Activated T-cell treated with anti-CD3 and anti-CD28 coated beads, Interleukin-2, amount 50 U/mL, for 24 hours (primary cell): ENCODE measurements at places on chromosomes 6 and 20.

- DNase-seq, result no peak
- no peaks in the 10 kb centered on the region for H3K4me1 ChIP-seq
- no peak overlapping the region for H3K27ac ChIP-seq
- H3K27me3 ChIP-seq, result no peaks in the 10 kb centered on the region
Observed at GRCh38 chr6:57469072-57469471, 151.6 kb downstream of the PRIM2 start.

DNA sequence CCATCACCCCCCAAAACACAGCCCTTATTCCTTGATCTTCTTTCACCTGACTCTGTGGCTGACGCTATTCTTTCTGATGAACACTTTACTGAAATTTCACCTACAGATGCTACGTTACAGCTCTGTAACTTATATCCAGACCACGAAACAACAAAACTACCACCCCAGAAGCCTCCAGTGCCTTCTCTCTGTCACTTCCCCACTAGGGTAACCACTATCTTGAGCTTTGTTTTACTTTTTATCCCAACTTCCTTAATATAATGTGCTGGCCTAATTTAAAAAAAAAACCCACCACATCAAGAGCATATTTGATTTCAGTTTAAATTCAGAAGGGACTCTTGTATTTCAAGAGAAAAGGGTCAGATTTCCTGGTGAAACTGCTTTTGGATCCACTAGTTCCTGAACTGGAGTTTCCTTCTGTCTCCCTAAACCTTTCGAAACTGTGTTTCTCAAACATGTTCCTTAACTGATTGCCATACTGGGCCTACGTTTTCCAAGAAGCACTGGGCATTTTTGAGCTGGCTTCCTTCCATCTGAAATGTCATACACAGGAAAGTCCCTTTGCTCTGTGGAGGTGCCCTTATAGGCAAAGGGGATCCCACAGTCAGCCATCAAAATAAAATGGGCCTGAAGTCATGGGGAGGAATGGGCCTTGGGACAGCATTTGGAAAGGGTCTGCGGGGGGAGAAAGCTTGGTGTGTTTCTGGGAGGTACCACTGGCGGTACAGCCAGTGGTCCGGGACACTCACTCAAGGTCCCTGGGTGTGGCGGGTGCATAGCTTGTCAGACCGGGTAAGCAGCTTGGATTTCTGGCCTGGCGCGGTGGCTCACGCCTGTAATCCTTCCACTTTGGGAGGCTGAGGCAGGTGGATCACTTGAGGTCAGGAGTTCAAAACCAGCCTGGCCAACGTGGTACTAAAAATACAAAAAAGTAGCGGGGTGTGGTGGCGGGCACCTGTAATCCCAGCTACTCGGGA lies 25.8 kb upstream of the RTF2 start:
- peaks cover 10% of the 10 kb centered on the region for H3K36me3 ChIP-seq
- H3K27me3 ChIP-seq, result no peaks in the 10 kb centered on the region
- H3K27ac ChIP-seq, result peak overlapping the region; percentile 76
- H3K4me1 ChIP-seq, result peaks cover 41% of the 10 kb centered on the region
- peak; percentile 21 for DNase-seq
- no peak overlapping the region for H3K4me3 ChIP-seq

DNA sequence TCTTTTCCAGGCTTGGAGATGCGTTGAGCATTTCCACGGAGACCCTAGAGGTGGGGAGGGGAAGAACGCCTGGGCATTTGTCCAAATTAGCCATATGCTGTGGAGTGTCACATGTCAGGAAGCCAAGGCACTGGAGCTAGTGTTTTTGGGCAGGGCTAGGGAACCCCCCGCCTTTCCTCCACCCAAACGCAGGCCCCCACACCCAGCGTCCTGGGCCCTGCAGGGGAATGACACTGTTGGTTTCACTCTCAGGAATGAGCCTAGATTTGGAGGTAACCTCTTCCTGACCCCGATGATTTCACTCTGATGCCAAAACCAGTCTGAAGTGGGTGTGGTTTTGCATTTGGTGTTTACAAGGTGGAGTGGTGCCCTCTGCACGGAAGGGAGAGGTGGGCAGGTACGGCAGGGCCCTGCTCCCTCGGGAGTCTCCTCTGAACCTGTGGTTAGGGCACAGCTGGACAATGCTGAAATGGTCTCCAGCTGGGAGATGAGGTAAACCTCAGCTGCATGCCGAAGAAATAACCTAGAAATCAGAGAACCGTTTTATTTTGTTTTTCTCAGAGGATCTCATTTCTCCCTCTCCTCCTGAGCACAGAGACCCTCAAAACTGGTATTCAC lies 29.5 kb downstream of the MTHFD1L start:
- H3K4me3 ChIP-seq, result no peak overlapping the region
- peak overlapping the region; percentile 73 for H3K27ac ChIP-seq
- peak; percentile 46 for DNase-seq
- H3K4me1 ChIP-seq, result peaks cover 31% of the 10 kb centered on the region
- no peaks in the 10 kb centered on the region for H3K27me3 ChIP-seq
- H3K36me3 ChIP-seq, result peaks cover 94% of the 10 kb centered on the region

GRCh38 chr20:62578294-62578897 lies 63.9 kb upstream of the SLCO4A1 start:
- no peaks in the 10 kb centered on the region for H3K4me1 ChIP-seq
- peaks cover 82% of the 10 kb centered on the region for H3K27me3 ChIP-seq
- no peaks in the 10 kb centered on the region for H3K36me3 ChIP-seq
- no peak overlapping the region for H3K4me3 ChIP-seq

DNA sequence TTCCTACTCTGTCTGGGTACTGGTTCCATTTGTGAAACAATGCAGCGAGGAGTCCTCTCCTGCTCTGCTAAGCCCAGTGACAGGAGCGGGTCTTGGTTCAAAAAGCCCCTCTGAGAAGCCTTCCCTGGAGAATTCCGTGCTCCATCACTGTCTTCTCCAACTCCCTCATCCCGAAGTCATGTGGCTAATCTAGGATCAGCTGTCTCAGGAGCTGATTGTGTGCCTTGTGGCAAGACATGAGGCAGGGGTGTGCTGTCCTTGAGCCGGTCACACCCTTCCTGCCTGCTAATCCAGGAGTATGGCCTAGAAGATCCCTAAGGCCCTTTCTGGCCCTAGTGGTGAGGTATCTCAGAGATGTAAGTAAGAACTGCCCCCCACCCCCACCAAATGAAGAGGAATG lies 72.0 kb downstream of the EFCAB8 start:
- no peak overlapping the region for H3K27ac ChIP-seq
- DNase-seq, result no peak
- H3K36me3 ChIP-seq, result no peaks in the 10 kb centered on the region

DNA sequence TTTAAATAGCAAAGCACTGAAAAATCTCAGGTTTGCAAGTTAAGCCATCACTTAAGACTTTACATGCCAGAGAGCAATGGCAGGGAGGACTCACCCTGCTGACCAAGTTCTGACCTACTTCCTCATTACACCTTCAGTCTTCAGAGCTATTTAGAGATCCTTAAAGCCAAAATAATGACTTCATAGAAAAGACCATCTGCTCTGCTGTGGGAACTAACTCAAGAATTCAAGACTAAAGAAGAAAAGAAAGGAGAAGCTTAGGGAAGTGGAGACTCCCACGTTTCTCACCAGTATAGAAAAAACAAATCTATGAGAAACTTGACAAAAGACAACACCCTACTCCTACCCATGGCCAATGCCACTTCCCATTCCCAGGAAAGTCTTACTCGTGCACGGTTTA lies 28.6 kb downstream of the XPO5 start:
- H3K4me3 ChIP-seq, result no peak overlapping the region
- no peak for DNase-seq
- H3K27ac ChIP-seq, result peak overlapping the region; percentile 13
- H3K27me3 ChIP-seq, result no peaks in the 10 kb centered on the region

GRCh38 chr6:54248319-54248718 lies 59.9 kb upstream of the TINAG start:
- DNase-seq, result no peak
- H3K36me3 ChIP-seq, result no peaks in the 10 kb centered on the region
- no peaks in the 10 kb centered on the region for H3K27me3 ChIP-seq

GRCh38 chr6:40626886-40627285 lies 39.7 kb upstream of the LRFN2 start:
- H3K27me3 ChIP-seq, result peaks cover 6% of the 10 kb centered on the region
- no peaks in the 10 kb centered on the region for H3K36me3 ChIP-seq
- no peaks in the 10 kb centered on the region for H3K4me1 ChIP-seq
- DNase-seq, result no peak
- H3K27ac ChIP-seq, result no peak overlapping the region

- H3K4me3 ChIP-seq, result no peak within 1 kb of the TSS
- peaks cover 44% of the 10 kb centered on the region for H3K27me3 ChIP-seq
- no peak within 1 kb of the TSS for H3K27ac ChIP-seq
- H3K4me1 ChIP-seq, result peaks cover 6% of the 10 kb centered on the region
Observed at GRCh38 chr20:6053776-6054688, at the start of gene LRRN4. Gene LRRN4 (minus strand): TSS chr20:6054060. CDS start chr20:6052799, 1,261 bp downstream.

GRCh38 chr6:3699231-3699630 lies 52.3 kb downstream of the PXDC1 start:
- H3K36me3 ChIP-seq, result no peaks in the 10 kb centered on the region
- peaks cover 18% of the 10 kb centered on the region for H3K27me3 ChIP-seq
- DNase-seq, result no peak
- no peak overlapping the region for H3K4me3 ChIP-seq
- H3K27ac ChIP-seq, result no peak overlapping the region

- no peak within 1 kb of the TSS for H3K27ac ChIP-seq
- H3K4me1 ChIP-seq, result peaks cover 9% of the 10 kb centered on the region
- H3K36me3 ChIP-seq, result no peaks in the 10 kb centered on the region
- peaks cover 51% of the 10 kb centered on the region for H3K27me3 ChIP-seq
Observed at GRCh38 chr6:83511901-83512681, at the start of gene PRSS35. Gene PRSS35 (plus strand): TSS chr6:83512534. CDS start chr6:83523442, 10,908 bp downstream.

GRCh38 chr6:45422503-45423110 lies 44.9 kb upstream of the SUPT3H start:
- H3K36me3 ChIP-seq, result peaks cover 42% of the 10 kb centered on the region
- H3K4me3 ChIP-seq, result peak overlapping the region; percentile 97
- H3K27me3 ChIP-seq, result peaks cover 5% of the 10 kb centered on the region
- DNase-seq, result peak; percentile 80

- peaks cover 14% of the 10 kb centered on the region for H3K27me3 ChIP-seq
- no peaks in the 10 kb centered on the region for H3K36me3 ChIP-seq
- peaks cover 38% of the 10 kb centered on the region for H3K4me1 ChIP-seq
- H3K27ac ChIP-seq, result no peak overlapping the region
- DNase-seq, result no peak
Observed at GRCh38 chr6:465531-466348, 74.2 kb downstream of the IRF4 start.

GRCh38 chr6:123016431-123017103 lies 20.5 kb downstream of the CLVS2 start:
- no peak overlapping the region for H3K27ac ChIP-seq
- no peaks in the 10 kb centered on the region for H3K36me3 ChIP-seq
- H3K4me3 ChIP-seq, result no peak overlapping the region
- no peak for DNase-seq
- no peaks in the 10 kb centered on the region for H3K4me1 ChIP-seq

DNA sequence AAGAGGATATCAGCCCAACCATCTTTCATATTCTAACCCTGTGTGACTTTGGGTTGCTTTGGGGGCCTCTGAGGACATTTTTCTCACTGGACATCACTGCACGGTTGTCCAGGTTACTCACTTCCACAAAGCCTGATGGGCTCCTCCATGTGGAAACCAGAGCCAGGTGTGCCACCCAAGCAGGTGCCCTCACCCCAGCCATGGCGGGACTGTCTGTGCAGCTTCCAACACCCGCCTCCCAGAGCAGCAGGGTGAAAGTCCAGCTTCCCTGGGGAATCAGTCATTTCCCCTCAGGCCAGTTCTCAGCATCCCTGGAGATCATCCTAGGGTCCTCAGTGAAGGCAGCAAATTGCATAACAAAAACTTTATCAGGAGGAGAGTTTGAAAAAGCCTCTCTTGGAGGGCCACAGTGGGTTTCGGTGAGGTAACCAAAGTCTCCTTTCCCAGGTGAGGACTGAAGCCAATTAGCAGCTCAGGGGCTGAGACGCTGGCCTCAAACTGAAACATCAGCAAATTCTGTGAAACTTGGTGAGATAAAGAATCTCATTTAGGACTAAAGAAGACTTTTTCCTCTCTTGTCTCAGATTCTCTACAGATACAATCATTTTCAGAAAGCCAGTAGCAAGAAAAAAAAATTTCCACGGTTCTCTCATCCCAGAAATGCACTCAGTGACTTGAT lies 289.6 kb upstream of the CDH4 start:
- no peak overlapping the region for H3K27ac ChIP-seq
- no peaks in the 10 kb centered on the region for H3K27me3 ChIP-seq
- H3K4me3 ChIP-seq, result no peak overlapping the region

GRCh38 chr20:4750381-4750780 lies 28.7 kb downstream of the PRND start:
- no peaks in the 10 kb centered on the region for H3K27me3 ChIP-seq
- no peak overlapping the region for H3K27ac ChIP-seq
- no peak for DNase-seq
- H3K4me1 ChIP-seq, result peaks cover under 1% of the 10 kb centered on the region
